ENCODE measurements at places on chromosomes 4 and X.

GRCh38 chr4:188949596-188949995 is 810.4 kb downstream of the TRIML1 start:
- DNase-seq = no peak

DNA sequence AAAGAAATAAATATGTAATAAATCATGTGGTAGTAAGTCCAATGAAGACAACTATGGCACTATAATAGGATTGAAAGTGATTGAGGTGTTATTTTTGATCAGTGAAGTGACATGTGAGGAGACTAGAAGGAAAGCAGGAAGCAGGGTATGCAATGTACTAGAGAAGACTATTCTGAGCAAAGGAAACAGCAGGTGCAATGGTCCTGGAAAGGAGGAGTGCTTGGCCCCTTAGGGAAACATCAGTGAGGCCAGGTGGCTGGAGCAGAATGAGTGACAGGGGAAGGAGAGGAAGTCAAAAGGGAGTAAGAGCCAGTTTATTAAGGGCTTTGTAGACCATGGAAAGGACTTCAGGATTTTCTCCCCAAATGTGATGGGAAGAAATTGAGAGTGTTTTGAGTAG is 207.6 kb upstream of the HCCS start:
- DNase-seq = no peak

- no peak for DNase-seq
These were observed 43.2 kb downstream of the SLC9A6 start for GRCh38 chrX:136028383-136028984.

DNA sequence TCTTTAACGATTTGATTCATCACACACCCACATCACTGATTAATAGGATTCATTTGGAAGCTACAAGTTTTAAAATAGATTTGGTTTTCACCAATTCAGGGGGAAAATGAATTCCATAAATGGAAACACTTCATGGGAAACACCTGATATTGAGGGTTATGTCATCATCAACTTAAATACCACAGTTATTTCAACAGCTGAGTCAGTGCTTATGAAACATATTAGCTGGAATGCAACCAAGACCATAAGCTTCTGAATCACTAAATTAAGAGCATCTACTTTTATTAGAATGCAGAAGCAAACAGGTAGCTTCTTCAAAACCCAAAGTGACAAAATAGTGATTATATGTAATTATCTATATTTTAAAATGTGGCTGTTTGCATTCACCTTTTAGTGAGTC is 207.8 kb upstream of the DCAF8L1 start:
- no peak for DNase-seq

DNA sequence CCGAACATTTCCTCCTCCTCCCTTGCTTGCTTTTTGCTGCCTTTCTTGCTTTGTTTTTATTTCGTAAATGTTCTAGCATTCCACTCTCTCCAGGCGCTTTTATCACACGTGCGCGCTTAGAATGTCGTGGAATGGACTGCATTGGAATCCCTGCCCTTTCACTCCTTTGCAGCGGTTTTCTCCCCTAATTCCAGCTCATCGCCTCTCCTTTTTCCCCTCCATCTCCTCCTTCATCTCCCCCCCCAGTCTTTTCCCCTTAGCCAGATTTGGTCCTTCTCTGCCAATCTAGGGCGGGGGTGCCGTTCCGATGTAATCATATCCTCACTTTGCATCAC is 579 bp downstream of the OGT start:
- DNase-seq = no peak

Data from GM12878 (cell line).